ENCODE measurements at places on chromosomes 3 and 15. TPM values are rescaled to one million over a fixed set of nuclear protein-coding genes. Genes with fewer than 3 reads are reported as not detected.
A peak's percentile ranks its signal among the peaks of the same experiment; 100 is the strongest.

DNA sequence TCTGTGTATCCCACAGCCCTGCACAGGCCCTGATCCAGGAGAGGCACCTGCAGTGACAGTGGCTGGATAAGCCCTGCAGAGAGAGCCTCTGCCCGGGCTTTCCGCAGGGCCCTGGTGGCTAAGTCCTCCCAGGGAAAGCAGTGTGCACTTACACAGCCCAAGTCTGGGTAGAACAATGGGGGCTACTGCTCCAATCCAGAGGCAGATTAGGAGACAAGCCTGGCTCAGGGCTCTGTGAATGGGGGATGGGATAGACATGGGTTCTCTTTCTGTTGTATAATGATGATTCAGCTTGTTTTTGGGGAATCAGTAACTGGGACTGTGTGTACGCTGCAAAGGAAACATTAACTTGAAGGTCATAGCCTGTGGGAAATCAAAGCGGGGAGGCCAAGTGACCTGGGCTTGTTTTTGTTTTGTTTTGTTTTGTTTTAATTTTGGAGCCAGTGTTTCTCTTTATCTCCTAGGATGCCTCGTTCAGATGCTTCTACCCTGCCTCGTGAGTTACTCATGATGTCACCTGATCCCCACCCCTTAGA is 4.1 kb upstream of the ALDH1L1 start:
- H3K36me3 ChIP-seq: no peaks in the 10 kb centered on the region
- peaks cover 42% of the 10 kb centered on the region for H3K27me3 ChIP-seq
- H3K27ac ChIP-seq: no peak overlapping the region

DNA sequence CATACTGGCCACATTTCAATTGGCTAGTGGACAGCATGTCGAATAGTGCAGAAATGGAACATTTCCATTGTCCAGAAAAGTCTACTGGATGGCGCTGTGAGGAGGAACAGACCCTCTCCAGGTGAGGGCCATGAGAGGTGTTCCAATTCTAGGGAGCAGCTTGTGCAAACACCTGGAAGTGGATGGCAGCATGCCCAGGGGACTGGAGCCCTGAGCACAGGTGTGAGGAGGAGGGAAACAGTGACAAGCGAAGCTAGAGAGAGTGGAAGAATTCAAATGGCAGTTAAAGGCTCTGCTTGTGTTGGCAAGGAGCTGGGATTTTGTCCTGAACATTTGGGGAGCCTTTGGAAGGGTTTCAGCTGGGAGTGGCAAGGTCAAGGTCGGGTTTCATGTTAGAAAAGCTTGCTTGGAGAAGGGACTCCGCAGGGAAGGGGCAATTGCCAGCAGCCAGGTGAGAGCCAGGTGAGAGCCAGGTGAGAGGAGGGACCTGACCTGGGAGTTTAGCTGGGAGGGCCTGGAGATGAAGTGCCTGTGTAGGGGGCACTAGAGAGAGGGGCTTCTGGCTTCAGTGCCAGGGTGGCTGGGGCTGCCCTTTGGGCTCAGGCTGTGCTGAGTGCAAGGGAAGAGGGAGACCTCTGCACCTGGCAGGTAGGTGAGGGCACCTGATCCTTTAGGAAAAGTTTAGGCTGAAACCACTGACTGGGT is 93.8 kb downstream of the LINGO1 start:
- no peaks in the 10 kb centered on the region for H3K36me3 ChIP-seq
- H3K27me3 ChIP-seq: no peaks in the 10 kb centered on the region

DNA sequence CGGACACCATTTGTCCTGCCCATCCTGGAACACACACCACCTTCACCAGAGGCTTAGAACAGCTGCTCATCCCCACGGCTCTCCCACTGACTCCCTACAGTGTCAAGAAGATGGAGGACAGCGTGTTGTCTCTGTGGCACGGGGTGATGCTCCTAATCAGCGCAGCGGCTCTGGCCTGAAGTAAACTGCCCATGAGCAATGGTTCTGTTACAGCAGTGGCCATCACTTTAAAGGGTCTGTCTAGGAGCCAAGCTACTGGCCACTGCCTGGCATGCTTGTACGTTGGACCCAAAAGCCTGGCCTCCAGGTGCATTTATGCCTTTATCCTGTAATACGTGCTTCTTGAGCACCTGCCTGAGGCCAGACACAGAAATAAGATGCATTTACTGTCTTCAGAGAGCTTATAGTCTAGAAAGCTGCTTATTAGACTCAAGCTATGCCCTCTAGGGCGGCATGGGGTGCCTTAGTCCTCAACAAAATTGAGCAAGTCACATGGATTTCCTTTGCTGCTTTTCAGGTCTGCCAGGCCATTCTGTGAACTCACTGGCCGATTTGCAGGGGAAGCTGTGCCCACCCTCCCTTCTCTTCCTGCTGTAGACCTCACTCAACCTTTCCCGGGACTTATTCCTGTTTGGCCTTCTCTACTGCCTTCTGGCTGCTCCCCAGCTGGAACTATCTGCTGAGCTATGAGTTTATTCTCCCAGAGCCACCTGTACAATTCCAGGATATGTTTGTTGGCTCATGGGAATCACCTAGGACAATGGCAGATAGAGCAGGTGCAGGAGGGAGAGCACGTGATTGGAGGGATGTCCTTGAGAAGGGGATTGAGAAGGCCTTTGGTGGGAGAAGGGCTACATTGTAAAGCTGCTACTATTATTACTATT is 51.9 kb downstream of the STARD5 start:
- no peak overlapping the region for H3K27ac ChIP-seq
- H3K4me1 ChIP-seq: no peaks in the 10 kb centered on the region
- H3K4me3 ChIP-seq: no peak overlapping the region
- no peaks in the 10 kb centered on the region for H3K27me3 ChIP-seq

DNA sequence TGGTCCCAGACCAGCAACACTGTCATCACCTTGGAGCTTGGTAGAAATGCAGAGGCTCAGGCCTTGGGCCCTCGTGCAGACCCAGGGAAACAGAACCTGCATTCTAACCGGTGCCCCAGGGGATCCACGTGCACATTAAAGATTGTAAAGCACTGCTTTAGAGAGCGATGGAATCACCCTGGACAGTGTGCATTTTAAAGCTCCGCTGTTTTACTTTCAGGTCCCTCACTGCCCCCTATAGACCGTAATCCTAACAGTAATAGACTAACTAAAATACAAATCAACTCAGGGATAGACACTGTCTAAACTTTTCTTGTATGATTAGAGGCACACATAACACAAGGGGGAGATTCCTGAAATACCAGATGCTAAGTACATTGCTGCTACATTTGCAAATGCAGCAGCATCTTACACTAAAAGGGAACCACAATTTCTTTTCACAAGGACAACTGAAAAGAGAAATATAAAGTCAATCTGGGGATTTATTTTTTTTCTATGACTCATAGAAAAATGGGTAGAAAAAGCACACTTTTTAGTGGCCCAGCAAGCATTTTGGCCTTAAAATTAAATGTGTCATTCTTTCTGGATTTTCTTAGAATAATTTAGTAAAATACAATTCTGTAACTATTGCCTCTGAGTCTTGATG is 10.5 kb upstream of the SH3GL3 start:
- H3K36me3 ChIP-seq: no peaks in the 10 kb centered on the region
- H3K27me3 ChIP-seq: peaks cover 43% of the 10 kb centered on the region
- H3K27ac ChIP-seq: no peak overlapping the region
- no peak overlapping the region for H3K4me3 ChIP-seq

DNA sequence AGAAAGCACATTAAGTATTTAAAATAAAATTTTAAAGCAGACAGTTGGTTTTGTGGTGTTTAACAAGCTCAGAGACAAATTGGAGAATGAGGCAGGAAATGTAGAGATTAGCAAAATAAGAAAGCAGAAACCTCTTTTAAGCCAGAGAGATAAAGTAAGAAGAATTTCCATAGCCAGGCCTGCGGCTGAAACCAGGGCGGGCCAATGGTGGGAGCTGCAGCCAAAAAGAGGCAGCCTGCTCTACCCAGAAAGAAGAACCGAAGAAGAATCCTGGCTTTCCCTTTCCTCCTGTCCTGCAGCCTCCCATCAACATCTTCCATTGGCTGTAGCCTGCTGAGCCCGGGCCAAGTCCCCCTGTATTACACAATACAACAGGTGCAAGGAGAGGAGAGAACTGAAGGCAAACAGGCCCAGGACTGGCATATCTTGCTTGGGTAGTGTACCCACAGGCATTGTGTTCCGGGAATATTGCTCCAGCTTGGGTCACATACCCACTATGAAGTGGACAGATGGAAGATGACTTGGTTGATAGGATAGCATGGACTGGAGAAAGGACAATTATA is 11.5 kb upstream of the TFG start:
- H3K4me3 ChIP-seq: no peak overlapping the region
- H3K36me3 ChIP-seq: no peaks in the 10 kb centered on the region
- H3K27me3 ChIP-seq: peaks cover 32% of the 10 kb centered on the region
- DNase-seq: no peak
- H3K4me1 ChIP-seq: no peaks in the 10 kb centered on the region

GRCh38 chr3:112627419-112627818 is 13.5 kb downstream of the CCDC80 start:
- no peak overlapping the region for H3K27ac ChIP-seq
- H3K4me1 ChIP-seq: no peaks in the 10 kb centered on the region
- no peaks in the 10 kb centered on the region for H3K36me3 ChIP-seq
- no peak overlapping the region for H3K4me3 ChIP-seq
- H3K27me3 ChIP-seq: no peaks in the 10 kb centered on the region

GRCh38 chr15:91946581-91947292 is 93.2 kb downstream of the SLCO3A1 start:
- H3K36me3 ChIP-seq: no peaks in the 10 kb centered on the region
- H3K27ac ChIP-seq: no peak overlapping the region
- H3K27me3 ChIP-seq: no peaks in the 10 kb centered on the region
- no peak overlapping the region for H3K4me3 ChIP-seq
- H3K4me1 ChIP-seq: peaks cover 46% of the 10 kb centered on the region

GRCh38 chr3:146881966-146882760 is 277.0 kb upstream of the PLSCR5 start:
- no peak overlapping the region for H3K4me3 ChIP-seq
- DNase-seq: no peak
- no peaks in the 10 kb centered on the region for H3K4me1 ChIP-seq
- H3K27me3 ChIP-seq: no peaks in the 10 kb centered on the region
- no peaks in the 10 kb centered on the region for H3K36me3 ChIP-seq

DNA sequence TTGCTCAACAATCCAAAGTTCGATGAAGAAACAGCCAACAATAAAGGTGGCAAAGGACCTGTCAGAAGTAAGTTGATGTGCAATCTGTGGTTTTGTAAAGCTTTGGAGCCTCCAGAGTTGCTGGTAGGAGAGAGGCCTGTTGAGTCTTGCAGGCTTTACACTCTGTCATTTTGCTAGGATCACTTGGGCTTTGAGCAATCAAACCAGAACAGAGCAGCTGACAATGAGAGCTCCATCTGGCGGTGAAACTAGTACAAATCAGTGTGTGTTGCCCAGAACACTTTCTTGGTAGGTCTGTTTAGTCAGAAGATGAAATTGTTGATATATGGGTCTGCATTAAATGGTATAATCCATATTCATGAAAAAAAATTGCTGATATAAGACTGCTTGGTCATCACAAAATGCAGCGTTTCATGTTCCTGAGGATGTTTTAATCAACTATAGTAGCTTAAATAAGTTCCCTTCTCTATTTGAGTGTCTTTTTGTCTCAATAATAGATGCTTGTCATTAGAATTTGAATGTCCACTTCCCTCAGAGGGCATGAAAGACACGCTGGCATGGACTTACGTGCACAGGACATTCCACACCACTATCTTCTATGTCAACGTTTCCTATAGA is 25.7 kb downstream of the TMOD2 start:
- H3K4me1 ChIP-seq: no peaks in the 10 kb centered on the region
- DNase-seq: peak; percentile 92
- H3K27me3 ChIP-seq: no peaks in the 10 kb centered on the region
- peaks cover 21% of the 10 kb centered on the region for H3K36me3 ChIP-seq
- no peak overlapping the region for H3K4me3 ChIP-seq

GRCh38 chr15:61158504-61159407 is 70.3 kb downstream of the RORA start:
- H3K4me3 ChIP-seq: no peak overlapping the region
- peak overlapping the region; percentile 62 for H3K27ac ChIP-seq
- peaks cover 4% of the 10 kb centered on the region for H3K4me1 ChIP-seq

- peak; percentile 69 for DNase-seq
- H3K4me3 ChIP-seq: peak overlapping the region; percentile 80
- peaks cover 13% of the 10 kb centered on the region for H3K4me1 ChIP-seq
- H3K27me3 ChIP-seq: no peaks in the 10 kb centered on the region
Observed at GRCh38 chr15:41827290-41827879, 507 bp upstream of the JMJD7 start.

DNA sequence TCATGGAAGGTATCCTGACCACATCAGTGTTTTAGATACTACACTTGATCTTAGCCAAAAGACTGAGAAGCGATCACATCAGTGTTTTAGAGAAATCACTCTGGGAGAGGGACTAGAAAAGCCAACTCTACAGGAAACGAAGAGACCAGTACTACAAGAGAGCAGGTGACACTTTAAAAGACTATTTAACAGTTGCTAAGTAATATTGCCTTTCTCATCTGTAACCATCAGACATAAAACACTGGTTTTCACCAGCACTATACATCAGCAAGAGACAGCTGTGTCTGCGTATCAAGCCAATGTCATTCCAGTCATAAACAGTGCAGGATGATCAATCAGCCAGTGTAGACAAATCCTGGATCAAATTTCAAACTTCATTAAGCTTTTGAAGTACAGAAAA is 66.7 kb downstream of the GLB1 start:
- no peaks in the 10 kb centered on the region for H3K4me1 ChIP-seq
- H3K36me3 ChIP-seq: peaks cover 55% of the 10 kb centered on the region
- no peak overlapping the region for H3K4me3 ChIP-seq
- H3K27ac ChIP-seq: no peak overlapping the region

DNA sequence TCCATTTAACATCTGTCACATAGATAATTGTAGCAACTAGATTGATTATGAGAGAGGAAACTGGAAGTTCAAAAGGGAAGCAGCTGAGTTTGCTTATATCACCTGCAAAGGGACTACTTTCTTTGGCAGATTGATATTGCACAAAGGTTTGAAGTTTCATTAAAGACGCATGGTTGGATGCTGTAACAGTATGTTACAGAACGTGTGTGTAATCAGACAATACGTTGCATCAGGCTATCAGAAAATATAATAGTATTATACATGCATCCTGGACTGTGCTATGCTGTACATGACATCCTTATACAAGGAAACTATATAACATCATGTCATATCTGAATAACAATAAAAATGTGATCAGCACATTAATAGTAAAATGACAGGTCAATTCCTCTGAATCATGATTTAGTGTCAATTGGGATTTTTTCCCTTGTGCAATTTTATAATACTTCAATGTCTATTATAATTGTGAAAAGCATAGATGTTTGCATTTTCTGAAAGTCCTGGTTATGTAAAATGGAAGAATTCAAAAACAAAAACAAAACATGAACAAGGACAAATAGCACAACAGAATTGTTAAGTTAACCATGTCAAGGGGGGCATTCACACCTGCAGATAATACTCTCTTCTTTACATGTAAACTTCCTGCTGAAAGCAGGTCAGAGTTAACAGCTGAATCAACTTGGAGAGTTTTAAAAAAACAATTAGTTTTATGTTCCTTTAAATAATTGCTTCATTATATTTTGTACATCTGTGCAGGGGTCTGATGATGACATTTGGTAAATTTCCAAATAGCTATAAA is 283.2 kb upstream of the KCNH8 start:
- H3K4me3 ChIP-seq: no peak overlapping the region
- H3K4me1 ChIP-seq: no peaks in the 10 kb centered on the region
- DNase-seq: no peak

Gene NR2E3
- total RNA-seq: not detected

Gene USP19
- total RNA-seq: 68.0 TPM
